ENCODE measurements at places on chromosomes 13 and 19.
A peak's percentile ranks its signal among the peaks of the same experiment; 100 is the strongest.

GRCh38 chr13:43783820-43784219, 3.0 kb downstream of the ENOX1 start:
- DNase-seq = peak; percentile 68

DNA sequence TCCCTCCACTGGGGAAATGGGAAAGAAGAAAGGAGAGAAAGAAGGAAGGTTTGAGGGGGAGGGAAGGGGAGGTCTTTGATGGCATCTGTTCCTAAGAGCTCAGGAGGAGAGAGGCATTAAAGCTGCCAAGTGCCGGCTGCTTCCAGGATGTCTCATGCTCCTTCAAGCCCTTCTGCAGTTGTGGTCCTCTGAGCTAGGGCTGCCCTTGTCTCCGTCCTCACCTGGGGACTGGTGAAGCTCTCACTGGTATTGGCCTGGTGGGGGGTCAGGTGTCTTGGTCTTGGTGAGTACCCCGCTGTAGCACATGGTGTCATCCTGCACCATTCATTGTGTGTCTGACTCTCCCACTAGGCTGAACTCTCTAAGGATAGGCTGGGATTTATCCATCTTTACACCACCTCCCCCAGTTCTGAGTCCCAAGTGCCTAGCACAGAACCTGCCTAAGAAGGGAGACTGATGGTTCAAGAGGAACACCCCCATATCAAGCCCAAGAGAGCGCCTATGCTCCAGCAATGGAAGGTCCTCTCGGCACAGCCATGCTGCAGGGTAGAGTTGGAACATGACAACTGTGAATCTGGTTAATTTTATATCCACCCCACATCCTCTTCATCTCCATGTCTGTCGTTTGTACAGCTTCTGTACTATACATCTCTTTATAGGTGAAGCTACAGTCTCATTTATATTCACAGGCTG, 83.7 kb downstream of the AKAP11 start:
- DNase-seq = no peak

DNA sequence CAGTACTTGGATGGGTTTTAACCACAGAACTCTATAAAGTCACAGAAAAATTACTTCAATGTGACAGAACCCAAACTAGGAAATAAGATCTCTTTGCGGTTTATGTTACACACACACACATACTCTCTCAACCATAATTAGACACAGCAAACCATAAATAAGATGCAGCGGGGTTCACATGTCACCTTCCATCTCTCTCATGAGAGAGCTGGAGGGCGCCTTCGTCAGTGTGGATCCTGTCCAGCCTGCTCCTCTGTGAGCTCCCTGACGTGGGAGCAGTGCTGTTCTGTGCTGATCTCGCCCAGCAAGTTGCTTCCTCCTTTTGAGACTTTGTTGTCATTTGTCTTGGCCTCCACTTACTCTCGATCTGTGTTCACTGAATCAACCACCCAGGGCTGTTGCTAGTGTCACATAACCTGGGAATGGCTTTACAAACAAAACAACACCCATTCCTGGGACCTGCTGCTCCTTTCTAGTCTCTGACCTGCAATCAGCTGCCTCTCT, 204.9 kb upstream of the KL start:
- DNase-seq = no peak

- DNase-seq = no peak
These were observed at the start of gene DCT for GRCh38 chr13:94479616-94480015. TSS of gene DCT (minus strand) at chr13:94479682. CDS start at chr13:94479255, 427 bp downstream.

DNA sequence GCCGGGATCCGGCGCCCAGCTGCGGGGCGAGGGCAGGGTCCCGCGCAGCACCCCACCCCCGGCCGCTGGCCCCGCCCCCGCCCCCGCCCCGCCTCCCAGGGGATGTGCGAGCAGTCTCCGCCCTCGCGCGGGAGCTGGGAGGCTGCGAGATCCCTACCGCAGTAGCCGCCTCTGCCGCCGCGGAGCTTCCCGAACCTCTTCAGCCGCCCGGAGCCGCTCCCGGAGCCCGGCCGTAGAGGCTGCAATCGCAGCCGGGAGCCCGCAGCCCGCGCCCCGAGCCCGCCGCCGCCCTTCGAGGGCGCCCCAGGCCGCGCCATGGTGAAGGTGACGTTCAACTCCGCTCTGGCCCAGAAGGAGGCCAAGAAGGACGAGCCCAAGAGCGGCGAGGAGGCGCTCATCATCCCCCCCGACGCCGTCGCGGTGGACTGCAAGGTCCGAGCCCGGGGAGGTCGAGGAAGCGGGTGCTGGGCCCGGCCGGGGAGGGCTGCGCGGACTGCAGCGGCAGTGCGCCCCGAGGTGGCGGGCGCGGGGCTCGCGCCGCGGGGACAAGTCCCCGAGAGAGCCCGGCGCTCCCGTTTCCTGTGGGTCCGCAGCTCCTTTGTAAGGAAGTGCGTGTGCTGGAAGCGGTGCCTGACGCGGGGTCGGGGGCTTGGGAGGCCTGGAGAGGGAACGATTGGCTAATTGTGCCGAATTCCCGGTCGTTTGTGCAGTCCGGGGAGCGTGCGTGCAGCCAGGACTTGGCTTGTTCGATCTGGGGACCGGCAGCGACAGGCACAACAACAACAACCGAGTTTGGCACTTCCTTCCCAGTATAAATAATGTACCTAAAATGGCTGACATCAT, at the start of gene ITM2B:
TSS of gene ITM2B (plus strand) at position 161 of the 843 bp plus-strand sequence. CDS start at position 316, 155 bp downstream.
- peak; percentile 61 for DNase-seq

- no peak for DNase-seq
These were observed 85.7 kb downstream of the SHISA2 start for GRCh38 chr13:25966086-25966485.

GRCh38 chr13:33152389-33152788, 133.2 kb downstream of the STARD13 start:
- DNase-seq = no peak

DNA sequence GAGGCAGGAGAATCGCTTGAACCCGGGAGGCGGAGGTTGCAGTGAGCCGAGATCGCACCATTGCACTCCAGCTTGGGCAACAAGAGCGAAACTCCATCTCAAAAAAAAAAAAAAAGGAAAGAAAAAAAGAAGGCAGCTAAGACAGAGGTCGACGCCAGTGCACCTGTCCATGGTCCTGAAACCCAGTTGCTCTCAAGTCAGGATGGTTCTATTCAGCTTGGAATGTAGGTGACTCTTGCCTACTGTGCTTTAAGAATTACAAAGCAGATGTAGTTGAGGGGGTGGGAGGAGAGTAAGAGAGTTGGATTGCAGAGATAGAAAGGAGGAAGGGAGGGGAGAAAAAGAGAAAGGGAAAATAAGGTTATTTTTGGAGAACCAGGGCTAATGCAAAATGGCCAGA, 18.7 kb downstream of the CACNG7 start:
- no peak for DNase-seq

DNA sequence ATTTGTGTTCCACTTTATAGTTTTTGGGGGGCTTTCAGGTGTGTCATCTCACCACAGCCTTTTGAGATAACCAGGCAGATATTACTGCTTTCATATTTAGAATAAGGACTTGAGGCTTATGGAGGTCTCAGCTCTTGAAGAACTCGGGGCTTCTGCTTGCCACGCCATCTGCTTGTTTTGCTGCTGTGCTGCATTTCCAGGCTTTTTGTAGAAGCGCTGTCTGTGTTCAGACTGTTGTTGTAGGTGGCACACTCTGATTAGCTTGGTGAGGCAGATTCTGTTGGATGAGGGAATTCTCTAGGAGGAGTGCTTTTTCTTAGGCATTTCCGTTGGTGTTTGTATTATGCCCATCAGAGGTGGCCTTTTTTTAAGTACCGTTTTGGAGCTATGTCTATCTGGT, 57.2 kb downstream of the WASF3 start:
- DNase-seq = no peak

DNA sequence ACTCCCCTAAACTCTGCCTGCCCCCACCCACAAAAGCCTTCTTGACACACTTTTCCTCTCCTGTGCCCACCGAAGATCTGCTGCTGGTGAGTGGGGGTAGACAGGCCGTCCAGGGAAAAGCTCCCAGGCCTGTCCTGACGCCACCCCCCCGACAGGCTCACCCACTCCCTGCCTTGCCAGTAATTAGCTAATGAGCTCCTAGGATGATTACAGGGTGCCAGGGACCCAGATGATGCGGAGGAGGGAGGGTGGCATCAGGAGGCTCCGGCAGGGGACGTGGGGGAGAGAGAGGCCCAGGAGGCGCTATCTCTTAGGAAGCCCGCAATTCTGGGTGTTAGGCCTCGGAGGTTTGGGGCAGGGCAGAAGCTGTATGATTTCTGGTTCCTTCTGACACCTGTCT, 27.0 kb downstream of the MARK4 start:
- DNase-seq = no peak

DNA sequence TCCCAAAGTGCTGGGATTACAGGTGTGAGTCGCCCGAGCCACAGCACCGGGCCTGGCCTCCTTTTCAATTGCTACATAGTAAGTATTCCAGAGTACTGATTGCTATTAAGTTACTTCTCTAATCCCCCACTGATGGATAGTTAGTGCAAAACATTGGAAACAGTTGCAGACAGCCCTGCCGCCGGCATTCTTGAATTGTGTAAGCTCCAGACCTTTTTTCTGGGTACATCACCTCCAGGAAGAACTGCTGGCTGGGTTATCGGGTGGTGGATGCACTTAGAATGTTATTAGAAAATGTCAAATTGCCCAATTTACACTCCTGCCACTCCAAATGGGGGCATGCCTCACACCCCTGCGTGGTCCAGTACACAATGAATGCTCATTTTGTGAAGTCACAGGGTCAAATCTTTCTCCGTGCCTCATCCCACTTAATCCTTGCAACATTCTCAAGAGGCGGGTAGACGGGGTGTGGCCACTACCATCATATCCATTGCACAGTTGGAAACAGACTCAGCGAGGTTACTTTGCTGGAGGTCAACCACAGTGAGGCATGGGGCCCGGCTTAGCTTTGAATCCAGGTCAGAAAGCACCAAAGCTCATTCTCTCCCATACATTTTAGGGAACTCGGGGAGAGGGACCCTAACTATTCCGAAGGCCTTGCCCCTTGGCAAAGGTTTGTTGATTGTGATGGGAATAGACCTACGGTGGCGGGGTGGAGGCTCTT, 1.0 kb upstream of the KDM4B start:
- no peak for DNase-seq

DNA sequence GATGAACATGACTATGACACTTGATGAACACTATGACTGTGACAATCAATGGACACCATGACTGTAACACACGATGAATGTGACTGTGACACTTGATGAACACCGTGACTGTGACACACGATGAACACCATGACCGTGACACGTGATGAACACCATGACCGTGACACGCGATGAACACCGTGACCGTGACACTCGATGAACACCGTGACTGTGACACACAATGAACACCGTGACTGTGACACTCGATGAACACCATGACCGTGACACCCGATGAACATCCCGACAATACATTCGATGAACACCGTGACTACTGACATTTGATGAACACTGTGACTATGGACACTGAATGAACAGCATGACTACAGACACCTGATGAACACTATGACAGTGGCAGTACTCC, 30.9 kb downstream of the ZFR2 start:
- DNase-seq = no peak

GRCh38 chr13:30985637-30986205, 53.3 kb downstream of the TEX26 start:
- no peak for DNase-seq

- DNase-seq = no peak
These were observed 18.5 kb downstream of the CYP2A6 start for GRCh38 chr19:40831502-40832430.

DNA sequence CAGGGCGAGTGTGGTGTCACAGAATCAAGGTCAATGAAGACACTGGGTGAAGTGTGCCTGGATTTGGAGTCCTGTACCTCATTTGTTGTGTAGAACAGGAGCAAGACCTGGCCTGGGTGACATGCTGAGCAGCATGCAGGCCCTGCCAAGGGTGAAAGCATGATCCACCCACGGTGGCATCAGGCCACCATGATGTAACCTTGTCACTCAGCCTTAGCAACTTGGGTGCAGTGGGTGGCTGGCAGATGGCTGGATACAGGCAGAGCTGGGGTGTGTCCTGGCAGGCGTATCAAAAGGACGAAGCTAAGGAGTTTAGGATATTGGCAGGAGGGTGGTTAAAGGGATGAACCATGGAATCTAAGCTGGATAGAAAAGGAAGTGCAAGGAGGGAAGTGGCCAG, 10.3 kb downstream of the THSD1 start:
- no peak for DNase-seq

DNA sequence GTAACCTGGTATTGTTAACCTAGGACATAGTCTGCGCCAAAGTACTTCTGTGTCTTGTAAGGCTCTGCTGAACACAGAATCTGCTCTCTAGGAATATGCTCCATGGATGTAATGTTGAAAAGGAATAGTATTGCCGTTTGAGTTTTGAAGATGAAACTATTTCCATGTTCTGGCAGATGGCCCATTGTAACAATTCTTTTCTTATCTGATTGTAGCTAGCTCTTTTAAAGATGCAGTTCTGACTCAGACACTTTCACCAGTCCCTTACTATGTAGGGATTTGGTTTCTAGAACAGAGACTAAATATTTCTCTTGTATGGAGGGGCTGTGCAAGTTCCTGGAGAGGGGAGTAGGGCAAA, 185.6 kb downstream of the MTUS2 start:
- no peak for DNase-seq

DNA sequence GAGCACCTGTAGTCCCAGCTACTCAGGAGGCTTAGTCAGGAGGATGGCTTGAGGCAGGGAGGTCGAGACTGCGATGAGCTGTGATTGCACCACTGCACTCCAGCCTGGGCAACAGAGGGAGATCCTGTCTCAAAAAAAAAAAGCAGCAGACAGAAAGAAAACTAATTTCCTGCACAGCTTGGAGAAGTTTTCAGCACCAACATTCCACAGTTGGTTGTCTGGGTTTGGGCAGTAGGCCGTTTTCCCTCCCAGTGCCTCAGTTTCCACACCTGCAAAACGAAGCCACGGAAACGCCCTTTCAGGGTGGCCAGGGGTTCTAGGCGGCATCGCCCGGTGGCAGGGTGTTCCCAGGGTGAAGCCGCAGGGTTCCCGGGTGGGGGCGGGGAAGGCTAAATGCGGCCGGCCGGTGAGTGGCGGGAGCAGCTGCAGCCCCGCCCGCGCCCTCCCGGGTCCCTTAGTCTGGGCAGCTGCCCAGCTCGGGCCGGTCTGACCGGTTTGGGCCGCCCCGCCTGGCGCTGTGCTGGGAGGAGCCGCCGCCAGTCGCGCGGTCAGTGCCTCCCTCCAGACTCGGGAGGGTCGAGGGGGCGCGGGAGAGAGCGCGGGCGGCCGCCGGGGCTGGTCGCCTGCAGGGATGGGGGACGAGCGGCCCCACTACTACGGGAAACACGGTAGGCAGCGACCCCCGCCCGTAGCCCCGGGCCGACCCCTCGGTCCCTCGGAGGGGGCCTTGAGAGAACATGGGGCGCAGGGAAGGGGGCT, at the start of gene SLC44A2:
TSS of gene SLC44A2 (plus strand) at position 551 of the 759 bp plus-strand sequence. CDS start at position 632, 81 bp downstream.
- peak; percentile 64 for DNase-seq

DNA sequence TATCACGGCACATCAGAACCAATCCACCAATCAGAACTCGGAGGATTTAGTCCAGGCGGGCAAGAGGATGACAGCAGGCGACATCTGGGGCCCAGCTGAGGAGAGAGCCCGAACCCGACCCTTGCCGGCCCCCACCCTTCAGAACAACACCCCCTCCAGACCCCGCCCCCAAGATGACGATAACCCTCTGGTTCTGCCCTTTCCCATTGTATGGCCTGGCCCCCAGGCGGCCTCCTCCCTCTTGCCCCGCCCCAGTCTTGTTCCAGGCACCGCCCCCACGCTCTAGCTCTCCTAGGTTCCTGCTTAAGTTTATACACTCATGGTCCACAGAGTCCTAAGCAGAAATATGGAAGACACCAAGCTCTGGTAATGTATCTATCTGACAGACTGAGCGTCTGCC, 2.8 kb upstream of the ZNF83 start:
- no peak for DNase-seq

GRCh38 chr13:74206061-74206561, 71.9 kb upstream of the KLF12 start:
- DNase-seq = no peak

- DNase-seq = no peak
These were observed 6.4 kb downstream of the IRS2 start for GRCh38 chr13:109779876-109780510.
